Hematopoietic multipotent progenitor cell treated with erythropoietin and hydrocortisone succinate and interleukin-3 and kit ligand, for 17 days (in vitro differentiated cells): ENCODE measurements at places on chromosomes 13 and 19.

GRCh38 chr13:90950160-90950559, 397.3 kb upstream of the MIR17HG start:
- no peak for DNase-seq

- DNase-seq, result no peak
Observed at GRCh38 chr13:76148926-76149325, 512.8 kb downstream of the LMO7 start.

DNA sequence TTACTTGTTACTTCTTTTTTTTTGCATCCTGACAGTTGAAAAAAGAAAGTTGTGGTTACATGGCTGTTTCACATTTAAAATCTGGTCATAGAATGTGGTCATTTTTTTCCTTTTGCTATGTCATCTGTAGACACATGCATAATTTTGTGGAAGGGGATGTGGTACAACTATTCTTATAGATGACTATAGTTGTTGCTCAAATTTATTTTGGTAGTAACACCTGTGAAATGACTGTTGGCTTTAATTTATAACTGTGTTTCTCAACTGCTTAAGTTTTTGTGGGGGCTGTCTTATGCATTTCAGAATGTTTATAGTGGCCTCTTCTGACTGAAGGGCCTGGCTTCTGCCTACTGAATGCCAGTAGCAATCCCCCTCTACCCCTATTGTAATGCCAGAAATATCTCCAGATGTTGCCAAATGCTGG, 130.5 kb downstream of the PAN3 start:
- no peak for DNase-seq

GRCh38 chr19:47861630-47862029, 2.6 kb downstream of the TPRX2 start:
- no peak for DNase-seq

DNA sequence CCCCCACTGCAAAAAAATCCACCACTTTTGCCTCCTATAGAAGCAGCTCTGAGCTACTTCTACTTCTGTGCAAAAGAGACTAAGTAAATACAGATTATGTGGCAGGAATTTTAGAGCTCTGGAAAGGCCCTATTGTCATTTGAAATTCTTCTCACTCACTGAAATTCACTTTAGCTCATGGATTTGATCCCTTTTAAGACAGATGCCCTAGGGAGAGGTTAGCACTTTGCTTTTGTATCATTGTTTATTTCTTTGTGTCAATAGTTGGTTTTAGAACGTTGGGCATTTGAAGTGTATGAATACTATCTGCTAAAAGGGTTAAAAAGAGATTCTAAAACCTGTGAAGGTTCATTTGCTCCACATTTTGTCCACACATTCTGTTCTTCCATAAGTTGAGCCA, 528.7 kb downstream of the GPC6 start:
- no peak for DNase-seq

DNA sequence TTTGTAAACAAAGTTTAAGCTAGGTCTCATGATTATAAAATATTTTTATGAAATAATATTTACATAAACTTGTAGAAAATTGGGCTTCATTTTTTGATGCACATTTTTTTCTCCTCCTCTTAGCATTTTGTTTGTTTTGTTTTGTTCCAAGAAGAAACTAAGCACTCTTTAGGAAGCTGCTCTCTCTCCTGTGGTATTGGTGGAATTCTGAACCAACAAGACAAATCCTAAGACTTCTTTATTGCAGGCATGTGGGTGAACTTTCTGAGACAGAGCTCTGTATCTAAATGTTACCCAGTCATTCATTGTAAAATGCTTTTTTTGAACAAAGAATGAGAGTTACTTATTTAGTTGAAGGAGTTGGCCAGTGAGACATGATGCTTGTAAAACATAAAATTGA, 39.3 kb downstream of the LMO7 start:
- no peak for DNase-seq

- DNase-seq, result no peak
Observed at GRCh38 chr13:42355092-42355485, 83.1 kb downstream of the AKAP11 start.

DNA sequence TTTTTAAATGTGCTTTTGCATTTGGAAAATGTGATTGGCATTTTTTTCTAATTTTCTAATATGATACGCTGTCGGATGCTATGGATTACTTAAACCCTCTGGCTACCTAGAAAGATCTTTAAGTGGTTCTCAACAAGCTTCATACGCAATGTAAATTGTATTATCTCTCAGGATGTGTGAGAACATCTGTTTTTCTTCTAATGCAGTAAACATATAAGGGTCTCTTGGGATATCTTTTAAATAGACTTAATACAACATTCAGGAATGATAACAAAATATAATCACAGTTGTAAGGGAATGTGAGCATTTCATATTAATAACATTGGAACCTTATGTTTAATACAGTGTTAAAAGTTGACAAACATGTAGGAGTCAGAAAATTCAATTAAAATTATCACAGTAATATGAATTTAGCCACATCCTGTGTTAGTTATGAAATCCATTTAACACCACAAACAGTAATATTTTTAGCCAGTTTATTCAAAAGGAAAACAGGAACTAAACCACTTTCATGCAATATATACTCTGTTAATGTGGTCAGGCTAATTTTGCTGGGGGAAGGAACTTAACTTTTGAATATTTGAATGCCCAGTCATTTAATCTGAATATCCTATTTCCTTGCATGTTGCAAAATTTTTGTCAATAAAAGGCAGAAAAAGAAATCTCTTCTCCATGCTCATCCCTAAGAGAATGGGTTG, 15.0 kb upstream of the ALOX5AP start:
- no peak for DNase-seq

DNA sequence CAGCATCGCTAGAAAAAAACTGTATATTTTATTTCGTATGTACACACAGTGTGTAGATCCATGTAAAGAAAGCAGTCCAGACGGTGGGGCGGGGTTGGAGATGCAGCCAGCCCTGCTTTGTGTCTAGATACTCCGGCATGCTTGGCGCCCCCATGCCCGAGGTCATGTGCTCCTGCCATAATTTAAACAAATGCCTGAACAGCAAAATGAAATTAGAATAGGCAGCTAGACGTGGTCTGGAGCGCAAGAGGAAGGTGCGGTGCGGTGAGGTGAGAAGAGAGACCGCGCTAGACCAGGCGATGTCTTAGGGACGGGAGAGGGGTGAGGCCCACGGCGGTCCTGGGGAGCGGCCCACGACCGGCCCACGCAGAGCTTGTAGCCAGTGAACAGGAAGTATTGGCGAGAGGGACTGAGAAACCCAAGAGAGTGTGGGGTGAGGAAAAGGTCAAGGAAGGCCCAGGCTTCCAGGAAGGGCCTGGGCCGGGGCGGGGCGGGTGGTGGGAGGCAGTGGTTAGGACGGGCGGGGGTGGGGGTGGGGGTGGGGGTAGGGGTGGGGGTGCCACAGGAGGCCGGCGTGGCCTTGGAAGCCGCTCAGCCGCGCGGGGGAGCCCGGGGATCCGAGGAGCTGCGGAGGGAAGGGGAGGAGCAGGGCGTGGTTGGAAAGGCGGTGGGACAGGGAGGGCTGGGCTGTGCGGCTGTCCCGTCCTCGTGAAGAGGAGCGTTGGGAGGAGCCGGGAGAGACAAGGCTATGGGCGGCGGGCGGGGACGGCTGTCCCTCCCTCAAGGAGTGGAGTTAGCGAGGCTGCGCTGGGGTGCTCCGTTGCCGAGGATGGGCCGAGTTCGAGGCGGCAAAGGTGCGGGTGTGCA, 254.7 kb upstream of the SGCG start:
- DNase-seq, result no peak

DNA sequence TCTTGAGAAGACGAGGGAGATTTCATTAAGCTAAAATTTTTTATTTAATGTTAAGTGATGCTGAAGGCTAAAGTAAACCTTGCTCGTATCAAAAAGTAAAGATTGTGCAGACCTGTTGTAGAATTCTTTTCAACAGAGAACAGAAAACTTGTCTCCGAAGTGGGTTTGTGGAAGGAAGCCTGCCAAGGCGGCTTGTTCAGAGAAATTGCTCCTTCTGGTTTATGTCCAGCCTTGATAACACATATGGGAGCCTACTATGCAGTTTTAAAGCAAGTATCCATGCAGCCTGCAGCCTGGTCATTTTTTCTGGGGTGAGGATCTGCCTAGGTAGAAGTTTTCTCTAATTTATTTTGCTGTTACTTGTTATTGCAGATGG, 1.4 kb downstream of the MLNR start:
- DNase-seq, result no peak

DNA sequence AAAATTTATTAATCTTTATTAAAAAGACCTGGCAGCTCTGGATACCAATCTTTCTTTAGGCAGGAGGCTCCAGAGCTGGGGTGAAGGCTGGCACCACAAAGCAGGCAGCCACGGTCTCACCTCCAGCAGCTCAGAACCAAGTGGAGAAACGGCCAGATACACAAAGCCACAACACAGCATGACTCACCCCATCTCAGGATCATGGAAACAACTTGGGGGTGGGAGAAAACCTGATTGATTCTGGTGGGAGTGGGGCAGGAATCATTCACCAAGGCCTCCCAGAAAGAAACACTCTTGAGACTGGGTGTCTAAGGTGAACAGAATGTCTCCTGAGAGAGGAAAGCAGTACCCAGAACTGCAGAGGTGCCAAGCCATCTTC, 64.2 kb downstream of the CRYL1 start:
- no peak for DNase-seq

GRCh38 chr19:2573916-2574315, 98.0 kb downstream of the GADD45B start:
- DNase-seq, result no peak

GRCh38 chr19:2867025-2867991, at the start of gene ZNF556:
Gene ZNF556, plus strand, starts transcription at chr19:2867335. Its CDS starts 87 bp downstream, at chr19:2867422.
- no peak for DNase-seq

DNA sequence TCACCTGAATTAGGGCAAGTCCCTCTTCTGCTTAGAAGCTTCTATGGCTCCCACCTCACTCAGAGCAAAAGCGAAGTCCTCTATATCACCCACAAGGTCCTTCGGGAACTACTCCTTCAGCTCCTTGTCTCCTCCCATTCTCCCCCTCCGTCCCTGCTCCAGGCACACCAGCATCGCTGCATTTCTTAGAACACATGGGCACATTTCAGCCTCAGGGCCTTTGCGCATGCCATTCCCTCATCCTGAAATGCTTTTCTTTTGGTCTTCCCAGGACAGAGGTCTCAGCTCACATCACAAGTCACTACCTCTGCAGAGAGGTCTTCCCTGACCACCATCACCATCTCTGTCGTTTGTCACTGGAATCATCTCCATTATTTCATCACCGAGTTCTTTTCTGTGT, 4.0 kb downstream of the S1PR5 start:
- DNase-seq, result no peak

- peak; percentile 38 for DNase-seq
Observed at GRCh38 chr19:6587998-6588507, 2.9 kb downstream of the CD70 start.

GRCh38 chr13:73672492-73672891, 461.7 kb downstream of the KLF12 start:
- no peak for DNase-seq

GRCh38 chr13:23443110-23443509, 9.6 kb upstream of the SACS start:
- DNase-seq, result no peak

DNA sequence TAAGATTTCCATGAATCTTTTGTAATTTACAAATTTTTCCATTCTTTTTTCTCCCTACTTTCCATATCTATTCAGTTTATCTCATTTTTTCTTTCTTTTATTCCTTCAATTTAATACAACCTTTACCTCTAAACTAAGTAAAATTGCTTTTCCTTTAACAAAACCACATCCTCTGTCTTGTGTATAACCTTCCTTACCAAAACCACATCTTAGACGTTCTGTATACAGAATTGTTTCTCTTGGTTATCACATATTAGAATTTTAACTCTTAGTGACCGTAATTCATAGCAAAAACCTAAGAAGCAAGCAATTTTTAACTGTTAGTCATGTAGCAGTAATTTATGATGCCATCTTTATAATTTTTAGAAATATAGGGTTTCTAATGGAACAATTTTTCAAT, 15.0 kb downstream of the PPP5C start:
- DNase-seq, result no peak

GRCh38 chr13:46088821-46089562, 15.8 kb downstream of the CPB2 start:
- no peak for DNase-seq

DNA sequence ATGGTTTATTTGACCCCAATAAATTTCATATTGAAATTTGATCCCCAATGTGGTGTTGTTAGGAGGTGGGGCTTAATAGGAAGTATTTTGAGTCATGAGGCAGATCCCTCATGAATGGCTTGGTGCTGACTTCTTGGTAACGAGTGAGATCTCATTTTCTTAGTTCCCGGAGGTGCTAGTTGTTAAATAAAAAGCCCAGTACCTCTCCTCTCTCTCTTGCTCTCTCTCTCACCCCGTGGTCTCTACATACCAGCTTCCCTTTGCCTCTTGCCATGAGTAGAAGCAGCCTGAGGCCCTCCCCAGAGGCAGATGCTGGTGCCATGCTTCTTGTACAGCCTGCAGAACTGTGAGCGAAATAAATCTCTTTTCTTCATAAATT, 39.4 kb upstream of the KATNAL1 start:
- no peak for DNase-seq

GRCh38 chr19:46951171-46951986, 68.3 kb upstream of the NPAS1 start:
- no peak for DNase-seq

DNA sequence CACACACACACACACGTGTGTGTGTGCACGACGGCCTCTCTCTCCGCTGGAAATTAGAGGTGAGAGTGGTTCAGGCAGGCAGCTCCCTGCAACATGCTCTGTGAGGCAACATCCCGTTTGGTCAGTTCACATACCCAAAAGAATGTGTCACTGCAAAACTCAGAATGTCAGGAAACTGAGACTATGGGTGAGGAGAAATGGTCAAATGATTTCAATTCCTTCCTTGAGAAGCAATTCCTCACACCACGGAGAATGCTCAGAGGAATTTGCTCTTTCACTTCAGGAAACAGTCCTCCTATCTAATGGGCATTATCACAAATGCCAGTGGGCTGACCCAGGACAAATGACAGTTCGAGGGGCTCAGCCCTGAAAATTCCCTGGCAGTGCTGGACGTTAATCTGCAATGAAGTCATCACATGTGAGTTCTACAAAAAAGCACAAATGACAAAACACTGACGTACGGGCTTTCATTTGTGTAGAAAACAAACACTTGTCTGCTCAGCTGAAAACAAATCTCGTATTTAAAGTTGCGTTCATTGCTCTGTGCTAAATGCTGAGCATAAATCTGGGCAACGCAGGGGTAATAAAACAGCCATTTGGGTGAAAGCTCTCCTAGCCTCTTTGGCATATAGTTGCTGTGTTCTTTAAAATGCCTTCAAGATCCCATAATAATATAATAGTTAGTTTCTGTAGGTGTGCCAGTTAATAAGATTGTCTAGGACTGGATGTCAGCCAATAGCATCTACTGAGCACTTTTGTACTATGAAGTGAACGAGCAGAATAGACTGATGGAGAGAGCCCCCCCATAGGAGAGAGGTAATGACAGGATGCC, 18.6 kb upstream of the LATS2 start:
- DNase-seq, result no peak

GRCh38 chr19:5903624-5904351, at the start of gene NDUFA11:
Gene NDUFA11, minus strand, starts transcription at chr19:5903790. Its CDS starts 82 bp downstream, at chr19:5903708.
- peak; percentile 96 for DNase-seq

DNA sequence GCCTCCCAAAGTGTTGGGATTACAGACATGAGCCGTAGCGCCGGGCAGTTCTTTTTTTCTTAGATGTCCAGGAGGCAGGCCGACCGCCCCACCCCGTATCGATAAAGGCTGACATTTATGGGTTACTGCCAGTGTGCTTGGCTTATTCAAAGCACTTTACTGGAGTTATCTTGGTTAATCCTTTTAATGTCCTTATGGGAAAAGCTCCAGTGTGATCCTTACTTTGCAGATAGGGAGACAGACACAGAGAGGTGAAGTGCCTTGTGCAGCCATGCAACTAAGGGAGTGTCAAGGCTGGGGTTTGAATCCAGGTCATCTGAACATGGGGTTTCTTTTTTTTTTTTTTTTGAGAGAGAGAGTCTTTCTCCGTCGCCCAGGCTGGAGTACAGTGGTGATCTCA, 19.2 kb downstream of the NCAN start:
- DNase-seq, result no peak
